ENCODE measurements at places on chromosomes 5 and 9.

DNA sequence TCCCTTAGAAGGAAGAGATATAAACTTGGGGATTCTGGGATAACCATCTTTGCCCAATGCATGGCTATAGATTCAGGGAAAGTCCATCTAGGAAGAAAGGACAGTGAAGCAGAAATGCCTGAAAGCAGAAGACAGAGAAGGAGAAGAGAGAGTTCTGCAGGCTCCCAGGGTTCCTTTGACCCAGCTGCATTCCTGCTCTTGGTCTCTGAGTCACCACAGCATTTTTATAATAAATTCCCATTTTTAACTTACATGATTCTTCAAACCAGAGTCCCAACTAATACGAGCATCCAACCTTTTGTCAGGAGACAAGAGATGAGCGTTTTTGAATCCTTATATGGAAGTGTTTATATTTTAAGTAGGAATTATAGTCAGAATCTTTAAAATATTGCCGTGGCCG, 12.0 kb upstream of the AOPEP start:
- DNase-seq, result no peak

GRCh38 chr5:167797933-167798332, 493.5 kb upstream of the WWC1 start:
- no peak for DNase-seq

DNA sequence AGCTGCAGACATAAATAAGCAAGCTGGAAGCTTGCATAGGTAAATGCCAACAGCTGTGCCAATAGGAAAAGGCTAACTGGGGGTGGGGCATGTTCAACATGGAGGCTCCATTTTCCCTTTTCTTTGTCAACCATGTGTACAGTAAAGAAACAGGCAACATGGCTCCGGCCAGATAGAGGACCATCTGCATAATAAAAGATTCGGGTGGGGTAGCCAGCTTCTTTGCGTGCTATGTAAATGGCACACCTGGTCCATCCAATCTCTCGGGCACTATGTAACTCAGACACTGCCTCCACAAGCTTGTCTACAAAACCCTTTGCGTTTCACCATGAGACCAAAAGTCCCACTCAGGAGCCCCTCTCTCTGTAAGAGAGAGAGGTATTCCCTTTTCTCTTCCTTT, 41.7 kb upstream of the DENND4C start:
- DNase-seq, result no peak

DNA sequence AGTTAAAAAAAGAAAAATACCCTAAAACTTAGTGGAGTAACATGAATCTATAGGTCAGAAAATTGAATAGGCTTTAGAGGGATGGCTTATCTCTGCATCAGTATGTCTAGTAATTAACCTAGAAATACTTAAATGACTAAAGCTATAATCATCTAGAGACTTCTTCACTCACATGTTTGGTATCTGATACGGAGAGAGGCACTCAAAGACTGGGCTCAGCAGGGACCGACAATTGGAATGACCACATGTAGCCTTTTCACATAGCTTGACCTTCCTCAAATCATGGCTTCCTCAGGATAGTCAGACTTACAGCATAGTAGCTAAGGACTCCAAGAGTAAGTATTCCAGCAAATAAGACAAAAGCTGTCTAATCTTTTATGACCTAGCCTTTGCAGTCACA, 105.3 kb upstream of the RORB start:
- no peak for DNase-seq

DNA sequence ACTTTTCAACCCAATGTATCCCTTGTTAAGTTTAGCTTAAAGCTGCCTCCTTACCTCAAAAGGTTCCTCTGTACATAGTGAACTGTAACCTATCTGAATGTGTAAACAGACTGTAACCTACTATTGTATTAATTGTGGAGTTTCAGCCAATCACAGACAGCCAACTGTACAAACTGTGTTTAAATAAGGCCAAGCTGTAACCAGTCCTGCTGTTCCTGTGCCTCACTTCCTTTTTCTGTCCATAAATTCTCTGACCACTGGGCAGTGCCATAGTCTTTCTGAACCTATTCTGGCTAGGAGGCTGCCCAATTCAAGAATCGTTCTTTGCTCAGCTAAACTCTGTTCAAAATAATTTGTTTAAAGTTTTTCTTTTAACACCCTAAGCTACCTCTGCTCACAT, 74.7 kb upstream of the DAPK1 start:
- DNase-seq, result no peak

DNA sequence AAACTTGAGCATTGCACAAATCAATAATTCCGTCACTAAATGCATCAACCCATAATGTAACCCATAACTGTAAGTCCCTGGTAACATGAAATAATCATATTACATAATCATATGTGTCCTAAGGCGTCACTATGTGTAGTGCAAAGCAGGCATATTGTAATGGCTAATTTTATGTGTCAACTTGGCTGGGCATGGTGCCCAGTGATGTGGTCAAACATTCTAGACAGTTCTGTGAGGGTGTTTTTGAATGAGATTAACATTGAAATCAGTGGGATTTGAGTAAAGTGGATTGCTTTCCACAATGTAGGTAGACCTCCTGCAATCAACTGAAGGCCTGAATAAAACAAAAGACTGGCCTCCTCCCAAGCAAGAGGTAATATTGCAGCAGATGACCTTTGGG, 794.4 kb upstream of the ACO1 start:
- no peak for DNase-seq

- DNase-seq, result no peak
Measured at GRCh38 chr5:72936893-72937292, 18.9 kb upstream of the FCHO2 start.

GRCh38 chr5:9712506-9712905, 82.4 kb upstream of the TAS2R1 start:
- DNase-seq, result no peak

- DNase-seq, result no peak
Measured at GRCh38 chr9:98950262-98950661, 6.6 kb downstream of the COL15A1 start.

- no peak for DNase-seq
Measured at GRCh38 chr9:4986783-4987182, 1.7 kb downstream of the JAK2 start.

DNA sequence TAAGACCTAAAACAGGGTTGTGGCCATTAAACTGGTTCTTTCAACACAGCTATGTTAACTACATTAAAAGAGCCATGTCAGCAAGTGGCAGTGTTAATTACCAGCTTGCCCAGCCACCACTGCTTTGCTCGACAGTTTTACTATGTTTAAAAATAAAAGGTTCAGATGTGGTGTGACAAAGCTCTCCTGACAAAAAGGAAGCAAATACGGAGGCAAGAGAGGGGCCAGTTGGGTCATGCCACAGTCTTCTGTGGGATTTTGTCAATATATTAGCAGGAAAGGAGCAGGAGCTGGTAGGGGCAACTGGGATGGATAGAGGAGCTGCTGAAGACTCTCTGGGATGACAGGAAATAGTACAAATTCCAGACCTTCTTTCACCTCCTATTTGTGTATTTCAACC, 113.5 kb upstream of the PCA3 start:
- DNase-seq, result no peak

- DNase-seq, result no peak
Measured at GRCh38 chr5:153988510-153988909, 50.2 kb downstream of the FAM114A2 start.

- no peak for DNase-seq
Measured at GRCh38 chr5:139342423-139342723, 719 bp downstream of the PAIP2 start.

- no peak for DNase-seq
Measured at GRCh38 chr9:79334711-79335110, 237.1 kb upstream of the TLE4 start.
